ENCODE measurements at places on chromosomes 3 and 15.

GRCh38 chr3:127674790-127675189 is 2.0 kb downstream of the ABTB1 start:
- DNase-seq = no peak

DNA sequence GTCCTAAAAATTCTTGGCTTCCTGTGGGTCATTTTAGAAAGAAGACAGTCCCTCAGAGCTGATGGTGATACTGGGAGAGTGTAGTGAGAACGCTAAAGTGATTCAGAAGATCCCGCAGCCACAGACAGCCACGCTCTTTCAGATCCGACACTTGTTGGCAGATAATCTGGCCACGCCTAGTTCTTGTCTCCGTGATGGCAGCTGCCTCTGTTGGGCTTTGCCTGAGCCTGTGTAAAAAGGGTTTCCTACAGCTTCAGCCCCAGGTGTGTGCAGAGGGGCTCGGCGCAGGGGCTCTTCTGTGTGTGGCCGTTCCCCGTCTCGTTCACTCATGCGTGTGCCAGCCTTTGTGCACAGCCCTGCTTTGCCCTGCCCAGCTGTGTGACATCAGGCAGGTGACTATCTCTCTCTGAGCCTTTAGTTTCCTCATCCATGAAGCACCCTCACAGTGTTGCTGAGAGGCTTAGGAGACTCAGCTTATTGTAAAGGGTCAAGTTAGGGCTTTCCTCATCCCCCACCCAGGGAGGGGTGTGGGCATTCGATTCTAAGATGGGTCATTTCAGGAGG is 6.3 kb downstream of the IRAK2 start:
- no peak for DNase-seq

DNA sequence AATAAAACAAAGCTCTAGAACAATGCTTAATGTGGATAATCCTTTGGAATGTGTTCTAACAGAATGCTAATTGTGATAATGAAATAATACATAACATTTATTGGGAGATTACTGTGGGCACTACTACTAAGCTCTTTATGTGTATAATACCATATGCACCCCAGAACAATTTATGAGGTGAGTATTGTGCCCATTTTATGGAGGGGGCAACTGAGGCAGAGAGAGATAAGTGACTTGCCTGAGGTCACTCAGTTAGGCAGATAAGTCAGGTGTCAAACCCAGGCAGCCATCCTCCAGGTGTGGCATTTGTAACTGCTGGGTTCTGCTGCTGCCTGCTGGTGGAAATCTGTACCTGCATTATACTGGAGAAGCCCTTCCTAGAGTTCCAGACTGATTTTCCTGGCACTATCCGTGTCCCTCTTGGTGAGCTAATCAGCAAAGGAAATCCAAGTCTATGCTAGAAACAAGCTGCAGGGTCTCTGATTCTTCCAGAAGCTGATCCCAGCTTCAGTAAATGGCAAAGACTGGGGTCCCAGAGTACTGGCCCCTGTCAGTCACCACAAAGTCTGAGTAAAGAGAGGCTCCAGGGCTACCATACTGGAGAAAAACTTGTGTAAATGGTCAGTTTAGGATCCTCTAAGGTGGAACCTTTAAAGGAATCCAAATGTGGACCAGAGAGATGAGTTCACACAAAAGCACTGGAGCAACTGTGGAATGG is 22.6 kb upstream of the RBP1 start:
- DNase-seq = no peak

- DNase-seq = no peak
Measured at GRCh38 chr3:62281726-62282125, 91.6 kb downstream of the FEZF2 start.

- no peak for DNase-seq
Measured at GRCh38 chr15:76184650-76185035, 124.9 kb downstream of the TMEM266 start.

GRCh38 chr3:183826448-183827250 is 1.3 kb upstream of the MAP6D1 start:
- no peak for DNase-seq

- no peak for DNase-seq
Measured at GRCh38 chr15:39921274-39921638, 1.2 kb upstream of the GPR176 start.

GRCh38 chr3:14726441-14726780 is 51.5 kb downstream of the C3orf20 start:
- DNase-seq = no peak

DNA sequence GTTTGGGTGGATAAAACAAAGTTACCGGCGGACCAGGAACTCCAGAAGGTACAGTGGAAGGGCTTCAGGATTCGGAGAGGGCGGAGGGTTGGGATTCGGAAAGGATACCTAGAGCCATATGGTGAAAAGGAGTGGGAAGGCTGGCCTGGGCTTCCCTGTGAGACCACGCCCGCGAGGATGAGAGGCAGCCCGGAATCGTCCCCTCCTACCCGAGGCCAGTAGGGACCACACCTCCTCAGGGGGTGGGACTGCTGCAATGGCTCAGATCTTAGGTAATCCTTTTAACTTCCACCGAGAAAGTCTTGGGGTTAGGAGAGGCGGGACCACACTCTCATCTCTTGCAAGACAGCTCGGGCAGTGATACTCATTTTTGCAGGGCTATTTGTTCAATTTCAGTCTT is 511.3 kb downstream of the OCA2 start:
- no peak for DNase-seq

DNA sequence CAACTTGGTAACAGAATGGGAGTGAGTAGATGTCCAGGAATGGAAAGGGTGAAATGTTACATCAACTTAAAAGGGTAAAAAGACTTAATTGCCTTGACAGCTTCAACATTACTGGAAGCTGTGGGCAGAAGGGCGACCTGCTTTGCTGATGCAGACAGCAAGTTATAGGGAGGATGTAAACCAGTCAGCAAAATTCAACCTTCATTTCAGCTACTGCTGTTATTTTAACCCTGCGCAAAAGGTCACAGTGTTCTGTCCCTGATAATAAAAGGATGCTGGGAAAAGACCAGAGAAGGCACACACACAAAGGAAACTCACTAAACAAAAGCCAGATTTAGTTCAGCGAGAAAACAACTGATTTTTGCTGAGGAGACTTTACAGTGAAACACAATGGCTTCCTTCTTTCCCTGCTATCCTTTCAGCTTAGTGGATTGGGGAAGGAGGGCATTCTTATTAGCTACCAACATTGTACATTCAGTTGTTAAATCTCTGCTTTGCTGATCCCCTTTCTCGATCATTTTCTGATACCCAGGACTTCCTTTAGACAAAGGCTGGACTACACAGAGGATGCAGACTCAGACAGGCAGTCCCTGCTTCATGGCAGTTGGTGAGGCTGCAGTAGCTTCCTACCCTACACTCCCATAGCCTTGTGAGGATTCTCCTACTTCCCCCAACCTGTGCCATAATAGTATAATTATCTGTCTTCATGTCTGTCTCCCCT is 62.0 kb downstream of the P3H2 start:
- no peak for DNase-seq

- DNase-seq = no peak
Measured at GRCh38 chr3:110139821-110140220, 802.5 kb upstream of the DPPA4 start.

DNA sequence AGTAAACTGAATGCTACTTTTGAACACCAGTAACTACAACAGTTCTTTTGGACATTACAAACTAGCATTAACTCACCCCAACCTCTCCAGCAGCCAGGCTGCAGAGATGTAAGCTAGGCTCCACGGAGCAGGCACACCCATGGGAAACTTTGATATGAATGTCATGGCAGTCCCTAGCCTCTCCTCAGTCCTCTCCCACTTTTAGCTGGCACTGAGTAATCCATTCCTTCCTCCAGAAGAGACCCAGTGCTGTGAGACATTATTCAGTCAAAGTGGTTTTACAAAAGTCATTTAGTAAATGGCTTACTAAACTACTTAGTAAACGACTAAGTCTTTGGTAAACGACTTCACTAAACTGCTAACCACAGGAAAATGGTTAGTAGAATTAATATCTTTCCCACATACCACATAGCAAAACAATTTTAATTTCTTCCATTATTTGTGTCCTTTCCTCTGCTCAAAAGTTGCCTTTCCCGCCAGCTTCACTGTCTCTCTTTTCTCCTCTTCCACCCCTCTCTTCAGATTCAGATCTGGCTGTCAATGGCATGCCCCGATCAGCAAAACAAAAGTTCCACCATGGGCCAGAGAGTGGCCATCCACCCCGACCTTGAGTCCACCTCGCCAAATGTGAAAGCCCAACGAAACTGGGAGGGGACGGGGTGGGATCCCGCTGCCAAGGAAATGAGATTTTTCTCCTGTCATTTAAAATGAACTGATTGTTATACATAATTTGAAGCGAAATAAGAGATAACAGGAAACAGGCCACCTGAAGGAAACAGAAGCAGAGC is 67.5 kb upstream of the TJP1 start:
- DNase-seq = no peak

DNA sequence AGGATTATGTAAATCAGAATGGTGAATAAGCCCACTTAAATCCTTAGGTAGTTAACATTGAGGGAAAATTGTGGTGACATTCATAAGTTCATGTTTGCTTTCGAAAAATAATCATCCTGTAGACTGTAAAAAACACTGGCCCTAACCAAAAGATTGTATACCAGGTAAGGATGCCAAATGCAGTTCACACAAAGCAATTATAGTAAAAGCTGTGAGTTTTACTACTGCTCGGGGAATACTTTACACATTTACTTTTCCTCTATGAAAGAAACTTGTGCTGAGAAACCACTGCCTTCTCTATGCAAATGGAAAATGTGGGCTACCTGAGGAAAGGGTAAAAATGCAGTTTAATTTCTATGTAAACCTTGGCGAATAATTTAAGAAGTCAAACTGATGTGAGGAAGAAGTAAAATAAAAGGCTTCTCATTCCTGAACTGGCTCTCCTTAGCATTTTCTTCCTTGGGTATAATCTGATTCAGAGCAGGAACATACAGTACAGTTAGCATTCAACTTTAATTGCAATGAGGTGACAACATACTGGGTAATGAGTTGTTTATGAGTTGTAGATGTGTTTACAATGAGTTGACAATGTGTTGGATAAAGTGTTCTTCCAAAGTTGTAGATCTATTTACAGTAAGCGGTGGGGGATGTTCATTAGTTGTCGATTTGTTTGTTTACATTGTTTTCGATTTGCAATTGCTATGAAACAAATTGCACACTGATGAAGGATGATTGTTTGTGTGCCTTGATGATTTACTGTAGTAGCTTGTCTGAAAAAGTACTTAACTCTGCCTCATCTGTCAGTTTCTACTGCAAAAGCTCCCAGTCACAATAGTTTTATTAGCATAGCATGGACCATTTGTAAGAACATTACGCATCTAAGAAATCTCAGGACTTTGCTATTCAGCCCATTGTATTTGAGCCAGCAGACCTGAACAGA is 453.0 kb upstream of the DPH6 start:
- DNase-seq = no peak

GRCh38 chr3:138371070-138371965 is 22.9 kb downstream of the MRAS start:
- no peak for DNase-seq

- DNase-seq = no peak
Measured at GRCh38 chr15:69805248-69805953, 292.3 kb downstream of the TLE3 start.

DNA sequence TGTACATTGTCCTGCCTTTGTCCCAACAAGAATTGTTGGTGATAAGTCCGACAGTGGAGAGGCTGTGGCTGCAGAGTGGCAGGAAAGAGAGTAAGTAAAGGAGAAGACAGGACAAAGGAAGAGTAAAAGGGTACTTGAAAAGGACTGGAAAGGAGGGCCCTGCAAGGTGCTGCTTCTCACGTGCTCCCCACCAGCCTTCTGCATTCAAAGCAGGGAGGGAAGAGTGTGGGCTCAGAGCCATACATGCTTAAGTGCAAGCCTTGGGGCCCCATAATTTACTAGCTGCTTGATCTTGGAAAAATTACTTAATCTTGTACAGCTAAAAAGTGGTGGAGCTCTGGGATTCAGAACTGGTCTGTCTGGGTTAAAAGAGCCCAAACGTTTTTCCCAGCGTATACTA is 29.9 kb downstream of the MME start:
- DNase-seq = no peak

- no peak for DNase-seq
Measured at GRCh38 chr3:78878011-78878410, 889.8 kb downstream of the ROBO1 start.

DNA sequence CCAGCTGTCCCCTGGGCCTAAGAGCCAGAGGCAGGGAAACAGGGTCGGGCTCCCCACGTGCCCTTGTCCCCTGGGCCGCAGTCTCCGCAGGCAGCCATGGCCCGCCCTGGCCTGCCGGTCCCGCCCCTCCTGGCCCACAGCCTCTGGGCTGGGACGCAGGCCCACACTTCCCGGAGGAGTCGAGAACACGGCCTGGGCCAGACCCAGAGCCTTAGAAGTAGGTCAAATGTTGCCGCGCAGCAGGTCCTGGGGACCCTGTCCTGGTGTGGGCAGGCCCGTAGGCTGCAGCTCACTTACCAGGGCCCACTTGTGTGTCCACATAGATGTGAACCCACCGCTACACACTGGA is 4.3 kb upstream of the MYL3 start:
- no peak for DNase-seq

DNA sequence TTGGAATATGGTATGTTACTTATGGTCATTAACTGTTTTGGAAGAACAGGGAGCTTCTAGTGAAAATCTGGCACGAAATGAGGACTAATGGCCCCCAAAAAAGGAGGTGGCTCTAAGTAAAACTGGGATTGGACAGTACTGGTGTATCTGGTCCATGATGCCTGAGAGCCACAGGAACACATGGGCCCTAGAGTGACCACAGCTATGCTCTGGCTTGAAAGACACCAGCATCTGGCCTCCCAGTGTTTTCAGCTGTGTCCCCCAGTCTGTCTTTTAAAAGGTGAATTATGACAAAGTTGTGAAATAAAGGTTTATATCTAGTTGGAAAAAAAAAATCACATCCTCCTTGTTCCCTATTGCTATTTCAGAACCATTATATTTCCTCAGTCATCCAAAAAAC is 64.5 kb downstream of the GSK3B start:
- DNase-seq = no peak

GRCh38 chr3:81463781-81464180 is 297.7 kb downstream of the GBE1 start:
- no peak for DNase-seq

DNA sequence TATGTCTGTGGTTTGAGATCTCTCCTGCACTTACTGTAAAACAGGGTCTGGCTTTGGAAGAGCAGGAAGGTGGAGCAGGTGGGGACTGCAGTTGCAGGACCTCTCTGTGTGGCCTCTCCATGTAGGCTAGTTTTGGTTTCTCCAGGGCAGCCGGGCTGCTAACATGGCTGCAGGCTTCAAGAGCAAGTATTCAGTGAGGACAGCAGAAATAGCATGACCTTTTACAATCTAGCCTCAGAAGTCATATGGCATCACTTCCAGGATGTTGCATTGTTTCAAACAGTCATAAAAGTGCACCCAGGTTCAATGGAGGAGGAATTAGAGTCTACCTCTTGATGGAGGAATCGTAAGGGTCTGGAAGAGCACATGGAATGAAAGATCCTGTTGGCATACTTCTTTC is 728.7 kb downstream of the NTRK3 start:
- no peak for DNase-seq

DNA sequence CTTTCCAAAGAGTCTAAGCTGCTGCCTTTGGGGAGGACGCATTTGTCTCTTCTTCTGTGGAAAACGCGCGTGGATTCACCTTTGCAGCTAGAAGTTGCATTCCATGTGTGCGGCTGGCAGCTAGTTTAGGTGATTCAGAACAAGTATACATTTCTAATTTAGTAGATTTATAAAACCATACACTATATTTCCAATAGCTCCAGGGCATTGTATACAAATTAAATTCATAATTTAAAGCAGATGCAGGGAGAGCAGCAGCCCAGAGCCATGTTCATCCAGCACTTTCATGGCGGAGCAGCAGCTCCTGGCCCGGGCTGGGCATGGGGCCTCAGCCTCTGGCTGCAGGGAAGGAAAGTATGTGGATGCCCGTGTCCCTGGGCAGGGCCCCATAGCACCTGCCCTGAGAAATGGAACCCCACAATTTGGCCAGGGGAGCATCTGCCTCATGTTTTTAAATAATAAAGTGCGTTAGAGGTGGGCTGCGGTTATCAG is 42.8 kb upstream of the SEC22A start:
- no peak for DNase-seq
